Umbilical cord (tissue), 2 donors: ENCODE measurements at places on chromosomes 12 and 14.

- no peak for DNase-seq
Measured at GRCh38 chr14:68790644-68791077, 2.2 kb downstream of the ZFP36L1 start.

DNA sequence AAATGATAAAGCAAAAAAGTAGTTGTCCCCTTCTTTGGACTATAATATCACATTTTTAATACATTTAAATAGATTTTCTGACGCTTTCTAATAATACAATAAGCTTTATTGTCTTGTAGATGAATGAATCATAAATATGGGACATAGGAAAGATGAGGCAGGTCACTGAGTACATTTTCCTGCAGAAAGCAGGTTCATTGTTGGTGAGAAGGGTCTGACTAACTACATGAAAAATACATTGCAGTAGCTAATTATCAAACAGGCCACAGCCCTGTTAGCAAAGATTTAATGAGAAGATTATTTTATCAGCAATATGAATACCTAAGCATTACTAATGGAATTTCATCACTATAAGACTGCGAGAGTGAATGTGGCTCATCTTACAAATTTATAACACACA lies 45.6 kb downstream of the ABCD2 start:
- DNase-seq = no peak

DNA sequence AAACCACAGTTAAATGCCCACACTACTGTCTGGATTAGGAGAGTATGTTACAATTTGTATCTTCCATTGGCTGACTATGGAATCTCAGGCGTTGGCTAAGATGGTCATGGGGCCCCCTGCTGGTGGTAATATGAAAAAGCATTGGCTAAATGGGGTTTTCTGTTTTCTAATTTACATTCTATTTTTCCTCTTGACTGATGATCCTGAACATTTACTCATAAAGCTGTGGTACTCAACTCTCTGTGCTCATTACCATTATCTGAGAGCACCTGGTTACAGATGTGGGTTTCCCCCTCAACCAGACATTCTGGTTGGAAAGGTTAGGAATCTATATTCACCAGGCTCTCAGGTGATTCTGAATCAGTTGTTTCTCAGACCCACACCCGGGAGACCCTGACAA lies 64.8 kb downstream of the WSCD2 start:
- peak; percentile 47 for DNase-seq

DNA sequence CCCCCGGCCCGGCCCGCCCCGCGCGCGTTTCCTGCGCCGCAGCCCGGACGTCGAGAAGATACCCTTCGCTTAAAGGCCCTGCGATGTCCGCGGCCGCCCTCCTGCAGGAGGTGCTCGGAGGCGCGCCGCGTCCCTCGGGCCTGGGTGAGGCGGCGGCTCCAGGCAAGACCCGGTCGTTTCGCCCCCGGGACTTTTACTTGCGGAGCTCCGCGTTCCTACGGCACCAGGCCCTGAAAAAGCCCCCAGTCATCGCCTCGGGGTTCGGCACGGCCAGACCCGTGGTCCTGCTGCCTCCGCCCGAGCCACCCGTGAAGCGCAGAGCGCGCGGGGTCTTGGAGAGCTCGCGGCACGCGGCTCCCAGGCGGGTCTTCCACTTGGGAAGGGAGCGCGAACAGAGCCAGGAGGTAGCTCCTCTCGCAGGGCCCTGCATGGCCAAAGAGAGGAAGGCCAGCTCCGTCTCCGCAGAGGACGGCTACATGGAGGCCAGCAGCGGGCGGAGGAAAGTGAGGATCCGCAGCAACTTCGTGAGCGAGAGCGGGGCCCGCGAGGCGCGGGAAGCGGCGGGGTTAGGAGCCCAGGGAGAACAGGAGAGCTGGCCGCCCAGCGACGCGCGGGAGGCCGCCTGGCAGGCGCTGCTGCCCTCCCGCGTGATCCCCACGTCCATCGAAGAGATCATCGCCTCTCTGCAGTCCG lies 26.9 kb downstream of the TTC6 start:
- DNase-seq = peak; percentile 4

GRCh38 chr14:70663707-70664179 lies 22.0 kb downstream of the TTC9 start:
- DNase-seq = no peak

- DNase-seq = no peak
Measured at GRCh38 chr12:67545298-67545697, 103.2 kb upstream of the DYRK2 start.

- peak; percentile 78 for DNase-seq
Measured at GRCh38 chr14:90091393-90091792, 29.6 kb downstream of the KCNK13 start.

DNA sequence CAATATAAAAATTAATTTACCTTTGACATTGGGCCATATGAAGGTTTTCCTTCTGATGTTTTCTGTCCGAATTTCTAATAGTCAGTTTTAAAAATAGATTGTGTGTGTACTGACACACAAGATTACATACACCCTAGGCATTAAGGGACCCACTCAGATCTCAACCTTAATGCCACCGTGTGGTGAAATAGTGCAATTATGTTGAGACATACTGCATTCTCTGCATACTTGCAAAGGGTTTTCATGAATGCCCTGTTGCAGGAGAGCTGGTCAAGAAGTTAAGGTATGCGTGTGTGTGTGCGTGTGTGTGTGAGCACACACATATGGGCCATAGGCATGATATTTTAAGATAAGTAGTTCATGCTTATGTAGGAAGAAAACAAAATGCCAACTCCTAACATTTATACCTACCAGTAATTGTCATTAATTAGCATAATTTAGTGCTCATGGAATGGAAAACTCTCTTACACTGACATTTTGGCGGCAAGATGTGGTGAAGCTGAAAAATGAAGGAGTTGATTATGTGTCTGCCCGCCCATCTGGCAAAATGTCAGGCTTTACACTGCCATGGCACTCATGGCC lies 58.8 kb downstream of the PIK3C2G start:
- peak; percentile 53 for DNase-seq

- DNase-seq = peak; percentile 55
Measured at GRCh38 chr14:99628887-99629618, 15.9 kb upstream of the HHIPL1 start.

DNA sequence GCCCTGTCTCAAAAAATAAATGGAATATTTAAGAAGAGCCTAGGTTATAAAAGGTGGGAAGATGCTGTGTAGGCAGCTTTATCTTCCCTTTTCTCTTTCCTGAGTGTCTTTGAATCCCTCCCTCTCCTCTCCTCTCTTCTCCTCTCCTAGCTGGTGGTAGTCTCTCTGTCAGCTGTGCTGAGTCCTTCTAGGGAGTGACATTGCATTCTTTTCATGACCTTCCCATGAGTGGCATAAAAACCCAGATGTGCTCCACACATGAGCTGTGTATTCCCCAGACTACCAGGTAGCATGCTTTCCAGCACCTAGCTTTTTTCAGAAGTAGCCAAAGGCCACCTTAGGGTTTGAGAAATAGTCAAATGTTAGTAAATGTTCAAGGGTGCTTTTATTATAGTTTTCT lies 23.6 kb downstream of the SAMD4A start:
- no peak for DNase-seq

DNA sequence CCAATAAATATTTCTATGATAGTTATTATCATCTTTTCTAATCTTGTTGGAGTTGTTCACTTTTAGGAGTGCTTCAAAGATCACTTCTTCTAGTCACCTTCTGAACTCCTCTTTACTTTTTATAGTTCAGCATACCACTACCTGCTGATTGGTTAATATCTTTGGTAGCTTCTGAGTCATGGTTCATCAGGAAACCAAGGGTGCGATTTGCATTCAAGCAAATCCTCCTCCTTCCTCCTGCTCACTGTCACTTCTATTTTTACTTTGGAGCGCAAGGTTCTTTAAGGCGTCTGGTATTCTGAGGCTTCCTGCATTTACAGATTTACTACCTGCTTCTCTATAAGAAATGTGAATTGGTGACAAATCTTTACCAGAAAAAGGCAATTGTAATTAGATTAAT lies 24.0 kb downstream of the SYT1 start:
- DNase-seq = no peak

DNA sequence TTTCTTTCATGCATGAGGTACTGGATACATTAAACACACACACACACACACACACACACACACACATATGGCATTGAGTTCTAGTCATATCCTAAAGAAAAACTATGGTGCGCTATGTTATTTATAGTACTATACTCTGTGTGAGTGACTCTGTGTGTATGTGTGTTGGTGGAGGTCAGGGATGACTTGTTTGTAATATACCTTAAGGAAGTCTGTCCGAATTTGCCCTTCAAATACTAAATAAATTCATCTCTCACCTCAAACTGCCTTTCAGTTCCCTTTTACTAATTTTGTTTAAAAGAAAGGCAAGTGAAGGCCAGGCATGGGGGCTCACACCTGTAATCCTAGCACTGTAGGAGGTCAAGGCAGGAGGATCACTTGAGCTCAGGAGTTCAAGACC lies 2.1 kb upstream of the AKAP5 start:
- DNase-seq = no peak

GRCh38 chr14:47278233-47278842 lies 397.1 kb downstream of the MDGA2 start:
- peak; percentile 31 for DNase-seq

DNA sequence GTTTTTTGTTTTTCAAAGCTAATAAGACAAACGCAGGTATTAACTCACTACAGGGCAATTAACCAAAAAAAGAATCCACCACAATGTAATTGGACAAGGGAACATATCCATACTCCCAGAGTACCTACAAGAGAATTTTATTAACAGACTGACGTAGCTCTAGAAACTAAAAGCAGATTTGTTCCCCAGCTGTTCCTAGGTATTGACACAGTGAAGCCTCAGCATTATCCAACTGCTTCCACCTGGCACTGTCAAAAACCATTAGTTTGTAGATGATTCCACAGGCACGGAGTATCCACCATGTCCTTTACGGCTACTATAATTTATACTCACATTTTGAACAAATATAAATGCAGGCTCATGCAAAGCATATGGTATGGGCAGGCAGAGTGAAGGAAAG lies 22.3 kb downstream of the PPM1H start:
- DNase-seq = no peak

- DNase-seq = no peak
Measured at GRCh38 chr14:72554994-72555608, 338.8 kb downstream of the DPF3 start.

DNA sequence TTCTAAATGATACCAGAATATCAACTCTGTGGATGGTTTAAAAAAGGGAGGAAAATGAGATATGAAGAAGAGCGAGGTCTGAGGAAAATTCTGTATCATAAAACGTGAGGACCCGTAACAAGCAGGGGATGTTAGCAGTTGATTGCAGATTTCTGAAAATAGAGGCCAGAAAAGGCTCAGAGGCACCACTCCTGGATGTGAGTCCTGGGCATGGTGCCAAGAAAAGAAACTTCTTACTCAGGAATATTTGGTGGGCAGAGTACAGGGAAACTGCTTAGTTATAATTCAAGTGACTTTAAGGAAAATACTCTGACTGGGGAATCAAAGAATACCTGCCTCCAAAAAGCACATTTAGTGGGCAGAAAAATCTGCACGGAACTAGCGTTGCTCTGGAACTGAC lies 85.5 kb downstream of the PRICKLE1 start:
- DNase-seq = peak; percentile 78

DNA sequence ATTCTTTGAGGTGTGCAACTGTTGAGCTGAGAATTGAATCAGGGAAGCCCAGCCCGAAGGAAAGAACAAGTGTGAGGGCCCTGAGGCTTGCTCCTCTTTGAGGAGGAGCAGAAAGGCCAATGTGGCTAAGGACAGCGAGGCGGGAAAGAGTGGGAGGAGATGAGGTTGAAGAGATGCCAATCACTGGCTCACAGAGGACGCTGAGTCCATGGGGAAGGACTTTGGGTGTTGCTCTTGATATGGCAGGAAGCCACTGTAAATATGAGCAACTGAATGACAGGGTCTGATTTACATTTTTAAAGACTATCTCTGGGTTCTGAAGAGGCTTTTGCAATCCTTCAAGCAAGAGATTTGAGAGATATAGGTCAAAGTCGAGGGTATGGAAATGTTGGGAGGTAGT lies 3.3 kb upstream of the APPL2 start:
- no peak for DNase-seq

- peak; percentile 99 for DNase-seq
Measured at GRCh38 chr12:56299853-56300643, at the start of gene CS. CS (minus strand) TSS chr12:56300330; CDS start chr12:56300201, 129 bp downstream.

DNA sequence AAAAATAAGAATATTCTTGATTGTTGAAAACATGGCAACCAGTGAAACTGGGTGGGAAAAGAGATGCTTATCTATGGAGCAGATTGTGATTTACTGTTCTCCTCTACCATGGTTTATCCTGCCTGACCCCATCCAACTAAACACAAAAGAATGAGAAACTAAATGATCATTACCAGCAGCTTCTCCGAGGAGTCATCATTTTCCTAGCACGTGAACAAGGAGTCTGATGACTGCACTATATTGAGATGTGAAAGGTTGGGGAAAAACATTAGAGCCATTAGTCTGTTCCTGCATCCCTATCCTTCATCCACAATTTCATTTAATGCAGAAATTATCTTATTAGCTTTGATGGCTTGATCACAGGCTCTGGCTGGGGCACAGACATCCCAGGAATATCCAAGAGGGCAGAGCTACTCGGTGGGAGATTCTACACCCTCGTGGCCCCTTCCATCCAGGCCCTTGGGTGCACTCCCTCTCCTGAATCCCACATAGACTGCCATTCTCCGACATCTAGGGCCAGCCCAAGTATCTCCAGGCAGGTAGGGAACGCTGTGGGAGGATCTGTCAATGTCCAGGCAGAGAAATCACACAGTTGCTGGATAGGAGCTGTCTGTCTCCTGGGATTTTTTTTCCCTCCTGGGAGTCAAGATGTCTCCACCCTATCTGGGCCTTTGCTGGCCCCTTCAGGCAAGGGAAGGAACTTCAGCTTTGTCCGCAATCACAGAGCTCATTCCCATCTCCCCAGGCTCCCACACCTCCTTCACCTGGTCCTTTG lies 43.3 kb upstream of the DHRS4 start:
- no peak for DNase-seq

DNA sequence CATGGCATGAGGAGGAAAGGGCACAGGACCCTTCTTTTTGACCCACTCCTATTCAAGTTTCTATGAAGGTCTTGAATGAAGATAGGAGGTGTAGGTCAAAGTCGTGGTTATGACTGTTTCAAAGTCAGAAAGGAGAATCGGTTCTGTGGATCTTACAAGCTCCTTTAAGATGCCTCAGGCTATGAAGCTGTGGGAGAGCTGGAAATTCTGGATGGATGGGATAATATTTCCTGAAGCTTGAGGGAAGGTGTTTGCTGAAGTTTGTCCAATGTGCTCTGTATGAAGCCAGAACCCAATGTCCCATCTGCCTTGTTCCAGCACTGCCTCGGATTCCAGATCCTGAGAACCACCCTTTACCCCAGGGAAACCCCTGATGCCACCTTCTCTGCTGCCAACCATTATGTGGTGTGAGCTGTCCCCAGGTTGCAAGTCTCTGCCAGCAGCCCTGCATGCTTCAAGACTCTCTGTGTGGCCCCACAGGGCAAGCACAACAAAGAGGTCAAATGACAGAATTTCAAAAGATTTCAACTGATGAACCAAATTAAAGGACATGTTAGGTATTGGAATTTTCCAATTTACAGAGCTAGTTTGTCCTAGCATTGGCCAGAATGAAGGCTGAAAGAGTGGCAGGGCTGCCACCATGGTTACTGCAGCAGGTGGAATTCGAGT lies 472.0 kb downstream of the RGS6 start:
- DNase-seq = no peak

- DNase-seq = no peak
Measured at GRCh38 chr12:108634341-108634751, 652 bp upstream of the SELPLG start.

GRCh38 chr12:17197971-17198370 lies 592.0 kb upstream of the LMO3 start:
- no peak for DNase-seq

- DNase-seq = peak; percentile 54
Measured at GRCh38 chr12:41055875-41056577, 132.1 kb upstream of the PDZRN4 start.

- DNase-seq = no peak
Measured at GRCh38 chr14:98171654-98172053, 1100.3 kb downstream of the BCL11B start.

- peak; percentile 33 for DNase-seq
Measured at GRCh38 chr12:65524666-65525065, 246.2 kb downstream of the MSRB3 start.
